ENCODE measurements at places on chromosomes 1 and 21. TPM values are rescaled to one million over a fixed set of nuclear protein-coding genes. Genes with fewer than 3 reads are reported as not detected.

Gene TDRD5
- total RNA-seq = not detected

Gene AMY1C
- not detected for total RNA-seq

Gene PYHIN1
- 0.18 TPM for total RNA-seq

Gene DNALI1
- 6.8 TPM for total RNA-seq

Gene SPRR2A
- not detected for total RNA-seq

Gene TMEM200B
- 2.0 TPM for total RNA-seq

Gene FHAD1
- total RNA-seq = not detected

Gene THEM5
- not detected for total RNA-seq

Gene OVAAL
- total RNA-seq = not detected

Gene NTNG1
- not detected for total RNA-seq

Gene CFAP74
- 3.5 TPM for total RNA-seq

Gene COP1
- total RNA-seq = 21.9 TPM

Gene S100A14
- total RNA-seq = 4.9 TPM

Gene CLCA4
- not detected for total RNA-seq

Gene DCDC2B
- not detected for total RNA-seq

Gene SMIM1
- 4.9 TPM for total RNA-seq

Gene HP1BP3
- total RNA-seq = 71.9 TPM

DNA sequence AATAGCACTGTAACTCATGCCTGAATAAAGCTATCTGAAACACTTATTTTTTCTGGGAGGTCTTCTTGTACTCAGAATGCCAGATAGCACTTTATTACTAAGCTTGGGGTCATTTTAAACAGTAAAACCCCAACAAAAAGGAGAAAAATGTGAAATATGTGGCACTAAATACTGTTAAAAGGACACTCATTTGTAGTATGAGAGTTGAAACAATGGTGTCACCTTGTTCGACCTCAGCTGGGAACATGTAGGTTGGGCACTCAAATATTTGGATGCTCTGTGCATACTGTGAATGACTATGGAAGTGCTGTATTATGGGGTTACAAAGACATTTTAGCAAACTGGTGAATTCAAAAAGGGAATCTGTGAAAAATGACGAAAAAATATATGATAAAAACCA is 53.9 kb downstream of the SELENOF start:
- DNase-seq = no peak

GRCh38 chr21:45768740-45769048 is 125.2 kb downstream of the PCBP3 start:
- no peak for DNase-seq

- DNase-seq = no peak
Observed at GRCh38 chr1:65979136-65980044, 186.7 kb downstream of the PDE4B start.

GRCh38 chr1:115534106-115534505 is 107.7 kb upstream of the VANGL1 start:
- no peak for DNase-seq

DNA sequence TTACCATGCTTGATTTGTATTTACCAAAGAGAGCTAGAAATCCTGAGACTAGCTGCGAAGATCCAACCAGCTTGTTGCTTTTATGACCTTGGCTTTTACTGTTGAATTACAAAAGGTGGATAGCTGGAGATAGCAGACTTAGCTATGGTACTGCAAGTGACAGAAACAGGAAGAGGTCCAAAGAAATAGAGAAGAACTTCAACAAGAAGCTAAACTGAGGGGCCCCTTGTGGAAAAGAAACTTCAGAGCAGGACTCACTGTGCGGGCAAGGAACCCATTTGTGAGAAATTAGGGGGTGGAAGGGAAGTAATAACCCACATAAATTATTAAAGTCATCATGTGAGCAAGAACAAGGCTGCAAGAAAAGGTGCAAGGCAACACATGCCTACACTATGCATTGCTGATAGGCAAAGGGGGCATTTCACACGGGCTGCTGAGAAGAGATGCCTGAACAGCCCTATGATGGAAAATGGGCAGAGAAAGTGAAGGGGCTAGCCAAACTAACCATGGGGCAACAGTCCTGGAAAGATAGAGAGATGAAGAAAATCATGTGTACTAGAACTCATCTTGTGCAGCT is 116.6 kb upstream of the PRDX6 start:
- no peak for DNase-seq

GRCh38 chr1:41698916-41699860 is 214.7 kb upstream of the EDN2 start:
- DNase-seq = no peak

GRCh38 chr1:45569571-45569961 is 14.3 kb upstream of the NASP start:
- no peak for DNase-seq

- DNase-seq = no peak
Observed at GRCh38 chr1:57109883-57110282, 144.1 kb upstream of the C8B start.

DNA sequence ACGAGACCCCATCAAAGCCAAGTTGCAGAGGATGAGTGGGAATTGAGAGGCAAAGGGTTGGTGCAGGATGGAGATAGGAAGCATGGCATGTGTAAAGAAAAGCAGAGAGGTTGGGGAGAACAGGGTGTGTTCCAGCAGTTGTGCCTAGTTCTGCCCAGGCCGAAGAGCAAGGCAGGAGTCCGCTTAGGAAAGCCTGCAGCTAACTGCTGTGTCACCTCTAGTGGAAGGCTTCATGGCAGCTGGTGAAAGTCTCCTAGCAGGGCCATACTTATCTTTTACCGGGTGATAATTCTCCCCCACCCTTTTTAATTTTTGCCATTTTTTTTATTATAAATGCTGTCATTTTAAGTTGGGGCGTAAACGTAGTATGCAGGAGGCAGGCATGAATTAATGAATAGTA is 93.6 kb downstream of the NFIA start:
- DNase-seq = no peak

- peak; percentile 74 for DNase-seq
Observed at GRCh38 chr1:47934243-47934805, 62.9 kb downstream of the TRABD2B start.

DNA sequence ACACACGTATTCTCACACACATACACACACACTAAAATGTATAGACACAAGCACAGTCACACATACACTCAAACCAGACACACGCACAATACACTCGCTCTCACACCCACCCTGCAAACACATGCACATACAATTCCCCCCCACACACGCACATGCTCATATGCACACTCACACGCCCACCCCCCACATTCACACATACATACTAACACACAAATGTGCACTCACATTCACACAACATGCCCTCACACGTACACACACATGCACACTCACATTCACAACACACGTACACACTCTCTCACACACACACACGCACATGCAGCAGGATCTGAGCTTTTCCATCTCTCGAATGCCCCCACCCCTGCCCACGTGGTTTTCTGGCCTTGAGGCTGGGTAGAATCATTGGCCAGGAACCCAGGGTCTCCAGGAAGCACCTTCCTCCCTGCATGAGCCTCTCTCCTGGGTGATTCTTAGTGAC is 589.7 kb downstream of the PTPRU start:
- DNase-seq = no peak

- no peak for DNase-seq
Observed at GRCh38 chr1:158095737-158096335, 84.9 kb upstream of the CD1D start.

- DNase-seq = no peak
Observed at GRCh38 chr21:31262728-31263127, 81.3 kb downstream of the TIAM1 start.

GRCh38 chr1:185734929-185735700 is 924 bp downstream of the HMCN1 start:
- DNase-seq = no peak

GRCh38 chr1:160363951-160364735 is 2.7 kb upstream of the NHLH1 start:
- peak; percentile 14 for DNase-seq

DNA sequence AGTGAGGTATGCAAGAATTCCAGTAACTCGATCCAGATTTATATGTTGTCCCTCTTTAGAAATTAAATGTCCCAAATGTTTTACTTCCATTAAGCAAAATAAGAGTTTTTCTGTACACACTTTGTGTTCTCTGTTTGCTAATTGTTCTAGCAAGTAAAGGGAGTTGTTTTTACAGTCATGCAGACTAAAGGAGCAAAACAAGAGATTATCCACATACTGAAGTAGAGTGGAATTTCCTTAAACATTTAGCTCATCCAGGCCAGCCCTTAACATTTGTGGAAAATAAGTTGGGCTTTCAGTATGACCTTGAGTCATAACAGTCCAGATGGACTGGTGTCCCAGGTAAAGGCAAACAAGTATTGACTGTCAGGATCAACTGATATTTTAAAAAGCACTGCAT is 44.1 kb upstream of the TINAGL1 start:
- no peak for DNase-seq

GRCh38 chr1:19964542-19964941 is 14.9 kb downstream of the PLA2G2A start:
- no peak for DNase-seq

GRCh38 chr1:12553963-12554362 is 64.0 kb downstream of the DHRS3 start:
- no peak for DNase-seq

- DNase-seq = no peak
Observed at GRCh38 chr1:29973406-29973805, 737.1 kb downstream of the PTPRU start.

GRCh38 chr1:47444562-47445465 is 7.0 kb downstream of the FOXD2 start:
- DNase-seq = no peak

GRCh38 chr1:229897501-229897900 is 169.5 kb upstream of the GALNT2 start:
- DNase-seq = no peak

DNA sequence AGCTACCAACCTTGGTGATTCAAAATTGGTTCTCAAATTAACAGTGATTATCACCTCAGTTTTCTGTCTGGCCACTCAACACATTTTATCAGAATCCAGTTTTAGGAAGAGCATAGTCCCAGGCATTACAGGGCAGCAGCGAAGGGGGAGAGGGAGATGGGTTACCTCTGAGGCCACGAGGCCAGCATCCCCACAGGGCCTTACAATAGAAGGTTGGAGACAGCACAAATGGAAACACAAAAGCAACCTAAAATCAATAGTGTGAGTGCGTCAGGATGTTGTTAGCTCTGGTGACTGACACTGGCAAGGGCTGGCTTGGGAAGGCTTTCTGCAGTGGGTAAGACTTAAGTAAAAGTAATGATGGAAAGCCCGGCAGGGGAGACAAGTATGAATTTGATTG is 79.5 kb downstream of the JAK1 start:
- DNase-seq = no peak

DNA sequence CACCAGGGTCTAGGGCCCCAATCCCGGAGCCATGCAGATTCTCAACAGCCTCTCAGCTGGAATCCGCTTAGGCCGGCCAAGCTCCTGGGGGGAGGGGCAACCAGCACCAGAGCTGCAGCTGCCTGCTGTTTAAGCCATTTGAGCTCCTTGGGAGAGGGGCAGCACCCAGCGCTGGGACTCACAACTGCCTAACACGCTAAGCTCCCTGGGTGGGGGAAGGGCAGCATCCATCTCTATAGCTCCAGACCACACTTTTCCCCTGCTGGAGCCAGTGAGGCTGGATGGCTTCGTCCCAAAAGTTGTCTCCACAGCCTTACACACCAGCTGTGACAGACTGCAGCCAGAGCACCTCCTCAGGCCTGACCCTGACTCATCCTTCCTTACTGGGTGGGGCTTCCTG is 6.9 kb upstream of the PTGFR start:
- DNase-seq = no peak
